ENCODE measurements at places on chromosomes 6 and 20. TPM values are rescaled to one million over a fixed set of nuclear protein-coding genes. Genes with fewer than 3 reads are reported as not detected.

The ITPR3 gene
- 0.16 TPM for polyA plus RNA-seq

The MYBL2 gene
- polyA plus RNA-seq: not detected

The PSMG4 gene
- 52.0 TPM for polyA plus RNA-seq

The COX4I2 gene
- polyA plus RNA-seq: not detected

The ASXL1 gene
- polyA plus RNA-seq: 45.9 TPM

The MYH7B gene
- 0.18 TPM for polyA plus RNA-seq

The HDGFL1 gene
- not detected for polyA plus RNA-seq

The SAYSD1 gene
- 29.2 TPM for polyA plus RNA-seq

The TGM2 gene
- not detected for polyA plus RNA-seq

The CLPSL1 gene
- polyA plus RNA-seq: not detected

The ACTL10 gene
- not detected for polyA plus RNA-seq

The GMDS gene
- polyA plus RNA-seq: 11.4 TPM

The RTF2 gene
- polyA plus RNA-seq: 93.2 TPM

The ADA gene
- polyA plus RNA-seq: 0.52 TPM

The PLN gene
- not detected for polyA plus RNA-seq

The NKX2-2 gene
- polyA plus RNA-seq: not detected

The TBX18 gene
- not detected for polyA plus RNA-seq

The SLC22A16 gene
- not detected for polyA plus RNA-seq

The NFKBIL1 gene
- polyA plus RNA-seq: 88.7 TPM

The MMP24 gene
- 68.9 TPM for polyA plus RNA-seq

The CST2 gene
- not detected for polyA plus RNA-seq

The TRIM38 gene
- polyA plus RNA-seq: not detected

The CD24 gene
- 2,264 TPM for polyA plus RNA-seq

The NMBR gene
- not detected for polyA plus RNA-seq

The TRERF1 gene
- 4.3 TPM for polyA plus RNA-seq

The STMND1 gene
- polyA plus RNA-seq: 0.59 TPM

The PDE7B gene
- 5.9 TPM for polyA plus RNA-seq

The IP6K3 gene
- not detected for polyA plus RNA-seq

The C20orf144 gene
- not detected for polyA plus RNA-seq

The FAM184A gene
- 41.9 TPM for polyA plus RNA-seq

The ASIP gene
- not detected for polyA plus RNA-seq

The CRIP3 gene
- polyA plus RNA-seq: 3.7 TPM

The ME1 gene
- polyA plus RNA-seq: not detected

The PGBD1 gene
- polyA plus RNA-seq: 32.3 TPM

The DZANK1 gene
- 10.6 TPM for polyA plus RNA-seq

The PI3 gene
- polyA plus RNA-seq: not detected

Data from neural cell (in vitro differentiated cells).